ENCODE measurements at places on chromosomes 5 and 9.

- DNase-seq: no peak
Measured at GRCh38 chr9:122190597-122191381, 31.1 kb downstream of the MORN5 start.

GRCh38 chr5:132363431-132364112 lies 5.9 kb upstream of the SLC22A5 start:
- DNase-seq: no peak

DNA sequence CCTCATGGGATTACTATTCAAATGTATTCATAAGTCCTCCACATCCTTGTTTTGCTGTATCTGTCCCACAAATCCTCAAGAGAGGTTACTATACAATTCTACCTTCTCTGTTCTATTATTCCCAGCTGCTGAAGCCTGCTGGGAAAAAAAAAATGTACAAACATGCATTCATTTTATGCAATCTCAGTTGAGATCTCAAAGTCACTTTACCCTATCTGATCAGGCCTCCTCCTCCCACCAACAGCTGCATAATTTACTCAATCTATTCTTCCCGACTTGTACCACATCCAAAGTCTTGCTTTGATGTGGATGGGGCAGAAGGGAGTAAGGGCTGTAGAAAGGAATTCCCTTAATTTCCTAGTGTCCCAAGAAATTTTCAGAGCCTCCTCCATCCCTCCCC lies 28.6 kb downstream of the PSIP1 start:
- DNase-seq: no peak

- DNase-seq: no peak
Measured at GRCh38 chr5:149895416-149896345, 48.9 kb downstream of the PDE6A start.

DNA sequence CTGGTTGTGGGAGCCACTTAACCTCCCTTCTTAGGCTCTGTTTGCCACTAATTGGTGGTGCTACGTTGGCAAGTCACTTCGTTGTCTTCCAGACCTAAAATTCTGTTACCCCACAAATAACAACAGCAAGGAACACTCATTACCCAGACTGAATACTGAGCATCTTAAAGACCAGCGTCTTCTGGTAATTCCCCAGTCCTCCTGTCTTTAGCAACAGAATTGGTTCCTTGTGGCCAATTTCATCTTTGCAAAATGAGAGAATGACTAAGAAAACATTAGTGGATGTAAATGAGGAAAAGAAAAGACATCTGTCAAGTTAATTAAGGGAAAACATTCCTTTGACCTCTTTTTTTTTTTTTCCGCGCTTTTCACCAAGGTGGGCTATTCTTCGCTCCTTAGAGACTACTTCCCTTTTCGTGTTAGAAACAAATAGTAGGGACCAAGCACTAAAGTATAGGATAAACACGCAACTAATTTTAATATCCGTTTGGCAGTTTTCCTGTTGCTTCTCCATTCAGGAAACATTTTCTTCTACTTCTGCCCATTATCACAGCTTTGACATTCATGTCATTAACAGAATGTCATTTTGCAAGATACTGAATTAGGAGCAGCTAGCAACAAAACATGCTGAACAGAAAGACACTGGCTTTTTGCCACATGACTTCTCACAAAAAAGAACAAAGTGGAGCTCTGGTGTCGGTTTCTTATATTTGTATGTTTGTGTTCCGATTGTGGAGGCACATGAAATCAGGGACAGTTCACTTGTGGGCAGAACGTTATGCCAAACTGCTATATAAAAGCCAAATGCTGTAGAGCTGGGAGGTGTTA lies 154.2 kb downstream of the CD180 start:
- no peak for DNase-seq

DNA sequence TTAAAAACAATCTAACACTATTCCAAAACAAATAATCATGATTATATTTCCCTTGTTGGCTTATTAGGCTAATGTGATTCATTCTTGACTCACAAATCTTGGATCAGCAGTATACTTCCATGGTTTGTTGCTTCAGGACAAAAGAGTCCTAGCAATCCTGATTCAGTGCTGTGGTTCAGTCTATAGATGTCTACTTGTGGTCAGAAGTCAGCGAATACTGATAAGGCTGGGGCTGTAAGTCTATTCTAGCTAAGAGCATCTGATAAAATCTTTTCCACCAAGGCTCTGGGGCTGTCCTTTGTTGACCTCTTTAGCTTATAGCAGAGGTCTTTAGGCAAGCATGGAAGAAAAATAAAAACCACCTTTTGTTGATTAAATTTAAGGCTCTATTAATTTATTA lies 4.4 kb upstream of the SMIM3 start:
- no peak for DNase-seq
